ENCODE measurements at places on chromosomes 13 and 19. TPM values are rescaled to one million over a fixed set of nuclear protein-coding genes. Genes with fewer than 3 reads are reported as not detected.

GPC6 gene
- total RNA-seq: not detected

- no peak for DNase-seq
Measured at GRCh38 chr19:38556521-38557174, 61.1 kb downstream of the MAP4K1 start.

GRCh38 chr13:39415008-39415802 is 187.8 kb downstream of the LHFPL6 start:
- DNase-seq: peak; percentile 30

DNA sequence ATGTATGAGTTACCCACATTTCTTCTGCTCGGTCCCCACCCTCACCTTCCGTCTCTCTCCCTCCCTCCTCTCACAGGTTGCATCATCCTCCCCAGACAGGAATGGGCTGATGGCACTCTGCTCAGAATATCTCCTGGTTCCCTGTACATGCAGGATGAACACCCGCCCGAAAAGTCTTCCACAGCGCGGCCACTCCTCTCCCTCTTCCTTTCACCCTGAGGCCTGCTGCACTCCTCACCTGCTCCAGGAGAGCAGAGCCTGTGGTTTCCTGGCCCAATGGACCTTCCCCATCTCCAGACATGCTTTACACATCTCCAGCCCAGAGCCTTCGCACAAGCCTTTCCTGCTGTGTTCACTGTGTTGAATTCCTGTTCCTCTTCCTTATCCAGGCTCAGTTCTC is 40.9 kb downstream of the GSX1 start:
- DNase-seq: no peak

DNA sequence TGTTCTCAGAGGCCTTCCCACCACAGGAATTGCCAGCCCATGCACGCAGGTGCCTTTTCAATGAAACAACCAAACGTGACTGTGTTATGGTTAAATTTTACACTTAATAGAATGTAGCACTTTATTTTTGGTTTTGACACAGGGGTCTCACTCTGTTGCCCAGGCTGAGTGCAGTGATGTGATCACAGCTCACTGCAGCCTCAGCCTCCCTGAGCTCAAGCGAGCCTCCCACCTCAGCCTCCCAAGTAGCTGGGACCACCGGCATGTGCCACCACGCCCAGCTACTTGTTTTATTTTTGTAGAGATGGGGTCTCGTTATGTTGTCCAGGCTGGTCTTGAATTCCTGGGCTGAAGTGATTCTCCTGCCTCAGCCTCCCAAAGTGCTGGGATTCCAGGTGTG is 7.2 kb downstream of the ATP8B3 start:
- DNase-seq: no peak
